ENCODE measurements at places on chromosomes 12 and 14.
A peak's percentile ranks its signal among the peaks of the same experiment; 100 is the strongest.

DNA sequence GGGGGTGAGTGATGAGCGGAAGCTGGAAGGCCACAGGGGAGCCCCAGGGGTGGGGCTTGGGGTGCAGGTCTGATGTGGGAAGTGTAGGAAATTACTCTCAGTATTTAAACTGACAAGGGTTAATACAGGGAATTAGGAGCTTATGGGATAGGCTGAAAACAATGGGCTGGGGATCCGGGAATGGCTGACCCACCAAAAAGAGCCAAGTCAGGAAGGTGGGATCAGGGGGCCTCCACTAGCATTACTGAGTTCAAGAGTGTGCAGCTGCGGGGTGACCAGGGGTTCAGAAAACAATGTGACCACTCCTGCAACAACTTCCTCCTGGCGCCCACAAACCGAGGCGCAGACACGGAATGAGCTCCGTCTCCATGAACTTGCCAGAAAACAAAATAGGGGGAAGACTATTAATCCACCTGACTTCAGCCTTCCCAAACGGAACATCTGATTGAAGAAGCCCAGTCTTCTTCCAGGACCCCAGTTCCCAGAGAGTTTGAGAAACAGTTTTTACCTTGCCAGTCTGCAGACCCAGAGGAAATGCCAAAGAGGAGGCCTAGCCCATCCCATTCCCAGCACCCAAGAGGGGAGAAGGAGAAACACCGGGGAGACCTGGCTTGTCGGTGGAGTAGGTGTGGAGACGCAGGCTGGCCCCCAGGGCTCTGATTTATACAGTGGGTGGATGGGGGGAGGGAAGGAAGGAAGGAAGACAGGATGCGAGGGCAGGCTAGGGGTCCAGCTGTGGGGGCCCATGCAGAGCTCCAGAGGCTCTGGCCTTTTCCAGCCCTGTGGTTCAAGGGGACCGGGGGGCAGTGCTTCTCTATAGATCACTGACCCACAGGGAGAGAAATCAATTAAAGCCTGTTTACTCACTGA lies 16.5 kb upstream of the YY1 start:
- DNase-seq = no peak

DNA sequence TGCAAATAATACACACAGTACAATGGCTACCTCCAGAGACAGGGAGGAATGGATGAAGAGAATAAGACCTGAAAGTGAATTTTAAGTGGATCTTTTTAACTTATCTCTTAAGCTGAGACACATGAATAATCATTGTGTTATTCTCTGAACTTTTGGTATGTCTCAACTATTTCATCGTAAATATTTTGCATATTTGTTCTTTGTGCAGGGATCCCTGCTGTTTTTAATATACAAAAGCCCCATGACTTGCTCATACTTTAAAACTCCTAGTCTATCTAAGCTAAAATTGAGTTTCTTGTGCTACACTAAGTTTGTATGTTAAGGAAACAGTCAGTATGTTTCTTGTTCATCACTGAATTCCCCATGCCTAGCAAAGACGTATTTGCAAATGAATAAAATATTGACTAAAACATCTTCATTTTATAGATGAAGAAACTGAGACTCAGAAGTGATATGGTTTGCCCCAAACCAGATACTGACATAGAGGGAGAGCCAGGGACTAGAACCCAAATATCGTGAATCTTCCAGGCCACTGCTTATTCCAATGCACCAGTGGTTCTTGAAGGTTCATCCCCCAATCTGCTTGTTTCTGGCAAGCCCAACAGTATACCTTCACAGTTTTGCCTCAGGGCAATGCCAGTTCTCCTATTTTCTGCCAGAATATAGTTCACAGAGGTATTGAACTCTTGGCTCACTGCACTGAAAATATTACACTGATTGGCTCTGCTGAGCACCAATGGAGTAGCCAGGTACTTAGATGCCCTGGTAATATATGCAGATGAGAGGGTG lies 356.9 kb downstream of the MED13L start:
- DNase-seq = no peak

DNA sequence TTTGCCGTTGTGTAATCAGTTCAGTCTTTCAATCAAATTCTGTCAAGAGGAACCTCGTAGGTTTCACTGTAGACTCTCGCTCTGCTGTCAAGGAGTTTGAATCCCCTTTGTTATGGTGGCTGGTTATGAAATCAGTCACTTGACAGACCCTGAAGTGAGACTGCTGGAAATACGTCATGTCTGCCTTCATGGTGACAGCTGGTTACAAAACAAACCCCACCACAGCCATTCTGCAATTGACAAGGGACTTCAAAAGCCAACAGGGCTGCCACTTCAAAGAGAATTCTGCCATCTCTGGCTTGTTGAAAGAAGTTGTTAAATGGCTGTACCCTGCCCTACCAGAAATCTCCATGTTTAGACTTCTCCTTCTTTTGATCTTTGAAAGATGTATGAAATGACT lies 286.9 kb downstream of the ERC1 start:
- peak; percentile 33 for DNase-seq

DNA sequence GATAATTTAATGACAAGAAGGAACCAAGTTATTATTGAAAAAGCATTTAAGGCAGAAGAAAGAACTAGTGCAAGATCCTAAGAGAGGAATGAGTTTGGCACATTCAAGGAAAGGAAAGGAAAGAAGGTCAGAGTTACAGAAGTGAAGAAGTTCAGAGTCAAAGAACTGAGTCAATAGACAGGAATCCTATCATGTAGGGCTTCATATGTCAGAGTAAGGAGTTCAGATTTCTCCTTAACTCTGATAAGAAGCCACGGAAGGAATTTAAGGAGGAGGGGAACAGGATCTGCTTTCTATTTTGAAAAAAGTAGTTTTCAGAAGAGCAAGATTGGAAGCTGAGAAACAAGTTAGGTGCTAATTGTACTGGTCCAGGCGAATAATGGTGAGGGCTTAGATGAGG lies 223.1 kb upstream of the FOXN3 start:
- DNase-seq = no peak

DNA sequence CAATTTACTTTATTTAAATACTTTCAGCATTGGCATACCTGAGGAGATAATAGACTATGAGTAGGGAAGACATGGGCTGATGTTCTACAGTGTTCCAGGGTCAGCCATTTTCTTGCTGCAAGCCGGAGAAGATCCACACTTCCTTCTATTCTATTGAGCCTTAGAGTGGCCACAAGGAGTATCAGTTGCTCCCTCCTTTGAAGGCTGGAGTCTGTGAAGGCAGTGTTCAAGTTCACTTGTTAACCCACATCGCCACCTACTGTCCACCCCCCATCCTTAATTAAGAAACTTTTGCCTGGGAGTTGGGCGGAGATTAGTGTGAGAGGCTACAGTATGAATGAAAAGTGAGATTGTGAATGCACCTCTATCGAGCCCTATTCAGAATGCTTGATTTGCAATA lies 666.6 kb downstream of the NRXN3 start:
- DNase-seq = peak; percentile 72

DNA sequence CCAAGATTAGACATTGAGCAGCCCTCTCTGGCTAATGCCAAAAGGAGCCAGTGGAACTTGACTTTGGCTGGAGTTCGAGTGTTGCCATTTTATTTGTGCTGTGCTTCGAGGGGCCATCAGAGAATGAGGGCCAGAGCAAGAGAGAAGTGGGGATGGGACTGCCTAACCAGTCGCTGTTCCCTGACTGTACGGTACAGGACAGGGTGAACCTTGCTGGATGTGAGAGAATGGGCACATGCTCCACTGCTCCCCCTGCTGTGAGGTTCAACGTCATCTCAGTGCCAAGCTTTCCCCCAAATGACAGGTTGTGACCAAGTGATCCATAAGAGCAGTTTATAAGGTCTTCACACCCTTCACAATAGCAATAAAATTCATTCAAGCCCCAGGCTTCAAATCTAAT lies 55.1 kb upstream of the BCL11B start:
- DNase-seq = no peak

GRCh38 chr12:14665354-14666348 lies 30.7 kb downstream of the GUCY2C start:
- DNase-seq = no peak

DNA sequence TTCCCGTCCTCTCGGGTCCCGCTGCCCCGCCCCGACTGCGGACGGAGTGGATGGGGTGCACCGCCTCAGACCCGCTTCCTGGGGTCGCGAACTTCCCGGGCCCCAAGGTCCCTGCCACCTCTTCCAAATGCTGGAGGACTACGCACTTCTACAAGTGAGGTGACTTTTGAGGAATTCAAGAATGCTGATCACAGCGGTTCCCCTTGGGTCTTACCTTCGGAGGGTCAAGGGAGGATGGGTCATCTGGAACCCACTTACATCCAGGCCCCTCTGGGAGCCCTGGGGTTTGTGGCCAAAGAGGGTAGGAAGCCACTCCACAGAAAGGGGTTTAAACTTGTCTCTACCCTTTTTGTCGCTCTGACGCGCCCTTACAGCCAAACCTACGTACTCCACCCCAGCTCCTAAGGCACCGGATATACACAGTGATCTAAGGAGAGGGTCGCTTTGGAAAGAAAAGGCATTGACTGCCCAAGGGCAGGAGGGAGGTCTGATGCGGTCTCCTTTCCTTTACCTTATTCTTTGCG lies 532 bp upstream of the PRKD1 start:
- no peak for DNase-seq

DNA sequence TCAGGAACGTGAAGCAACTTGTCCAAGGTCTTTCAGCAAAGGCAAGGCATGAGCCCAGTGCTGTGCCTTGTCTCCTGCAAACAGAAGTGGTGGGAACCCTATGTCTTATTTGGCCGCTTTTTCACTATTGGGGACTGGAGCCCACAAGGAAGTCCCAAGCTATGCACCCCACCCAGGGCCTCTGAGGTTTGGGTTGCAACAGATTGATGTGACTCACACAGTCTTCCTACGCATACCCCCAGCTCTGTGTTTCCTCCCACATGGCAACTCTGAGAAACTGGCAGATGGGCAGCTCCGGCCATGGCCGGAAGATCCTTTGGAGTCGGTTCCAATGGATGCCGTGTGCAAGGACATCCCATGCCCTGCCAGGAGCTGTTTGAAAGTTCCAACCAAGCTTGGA lies 28.3 kb upstream of the CMKLR1 start:
- DNase-seq = no peak

DNA sequence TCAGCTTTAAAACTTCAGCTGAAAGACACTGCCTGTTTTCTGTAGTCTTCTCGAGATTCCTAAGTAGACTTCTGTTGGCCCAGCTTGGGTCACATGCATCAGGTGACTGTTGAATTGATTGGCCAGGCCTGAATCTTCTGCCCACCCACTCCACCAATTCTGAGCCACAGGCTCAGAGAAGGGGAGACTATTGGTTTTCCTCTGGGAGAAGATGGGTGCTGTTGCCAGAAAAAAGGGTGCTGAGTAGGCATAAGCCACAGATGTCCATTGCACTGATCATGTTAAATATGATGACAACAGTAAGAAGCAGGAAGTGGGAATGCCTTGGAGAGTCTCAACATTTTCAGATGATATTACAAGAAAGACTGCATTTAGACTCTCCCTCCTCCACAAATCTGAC lies 6.8 kb upstream of the SPTLC2 start:
- no peak for DNase-seq

DNA sequence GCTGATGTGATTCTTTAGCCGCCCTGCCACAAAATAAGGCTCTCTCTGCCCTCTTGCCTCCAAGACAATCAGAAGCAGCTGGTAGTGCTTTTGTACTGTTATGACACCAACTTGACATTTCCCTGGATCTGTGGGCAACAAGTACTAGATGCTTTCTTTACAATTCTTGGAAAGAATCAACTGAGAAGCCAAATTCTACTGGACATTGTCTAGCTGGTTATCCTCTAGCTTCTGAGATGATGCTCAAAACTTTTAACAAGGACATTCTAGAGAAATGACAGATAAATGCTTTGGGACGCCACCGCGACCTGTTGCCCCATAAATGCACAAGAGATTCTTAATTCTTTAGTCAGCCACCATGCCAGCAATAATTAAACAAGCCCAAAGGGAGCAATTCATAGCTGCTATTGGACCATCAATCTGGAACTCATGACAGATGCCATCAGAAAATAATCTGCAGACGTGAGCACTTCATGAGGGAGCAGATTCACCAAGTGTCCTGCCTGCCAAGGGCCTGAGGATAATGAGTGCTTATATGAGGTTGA lies 22.8 kb downstream of the FMNL3 start:
- no peak for DNase-seq

DNA sequence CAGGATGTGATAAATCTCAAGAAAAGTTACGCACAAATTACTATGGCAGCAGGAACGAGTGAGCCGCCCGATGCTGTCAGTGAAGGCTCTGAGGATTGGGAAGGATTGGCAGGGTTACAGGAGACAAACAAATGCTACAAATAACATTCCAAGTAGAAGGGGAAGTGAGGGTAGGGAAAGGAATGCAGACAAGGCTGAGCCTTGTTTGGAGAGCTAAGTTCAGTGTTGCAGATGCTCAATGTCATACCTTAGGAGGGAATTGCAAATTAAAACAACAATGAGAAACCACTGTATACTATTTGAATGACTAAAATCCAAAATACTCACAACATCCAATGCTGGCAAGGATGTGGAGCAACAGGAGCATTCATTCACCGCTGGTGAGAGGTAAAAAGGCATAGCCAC lies 1.3 kb downstream of the CLEC9A start:
- DNase-seq = no peak

GRCh38 chr14:99518441-99519346 lies 37.5 kb downstream of the CCNK start:
- peak; percentile 79 for DNase-seq

DNA sequence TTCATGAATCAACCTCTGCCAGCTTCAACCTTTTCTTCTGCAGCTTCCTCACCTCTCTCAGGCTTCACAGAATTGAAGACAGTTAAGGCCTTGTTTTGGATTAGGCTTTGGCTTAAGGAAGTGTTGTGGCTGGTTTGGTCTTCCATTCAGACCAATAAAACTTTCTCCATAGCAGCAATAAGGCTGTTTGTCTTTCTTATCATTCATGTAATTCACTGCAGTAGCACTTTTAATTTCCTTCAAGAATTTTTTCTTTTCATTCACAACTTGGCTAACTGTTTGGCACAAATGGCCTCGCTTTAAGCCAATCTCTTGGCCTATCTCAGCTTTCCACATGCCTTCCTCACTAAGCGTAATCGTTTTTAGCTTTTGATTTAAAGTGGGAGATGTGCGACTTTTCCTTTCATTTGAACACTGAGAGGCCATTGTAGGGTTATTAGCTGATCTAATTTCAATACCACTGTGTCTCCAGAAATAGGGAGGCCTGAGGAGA lies 229.5 kb downstream of the IPO8 start:
- no peak for DNase-seq

DNA sequence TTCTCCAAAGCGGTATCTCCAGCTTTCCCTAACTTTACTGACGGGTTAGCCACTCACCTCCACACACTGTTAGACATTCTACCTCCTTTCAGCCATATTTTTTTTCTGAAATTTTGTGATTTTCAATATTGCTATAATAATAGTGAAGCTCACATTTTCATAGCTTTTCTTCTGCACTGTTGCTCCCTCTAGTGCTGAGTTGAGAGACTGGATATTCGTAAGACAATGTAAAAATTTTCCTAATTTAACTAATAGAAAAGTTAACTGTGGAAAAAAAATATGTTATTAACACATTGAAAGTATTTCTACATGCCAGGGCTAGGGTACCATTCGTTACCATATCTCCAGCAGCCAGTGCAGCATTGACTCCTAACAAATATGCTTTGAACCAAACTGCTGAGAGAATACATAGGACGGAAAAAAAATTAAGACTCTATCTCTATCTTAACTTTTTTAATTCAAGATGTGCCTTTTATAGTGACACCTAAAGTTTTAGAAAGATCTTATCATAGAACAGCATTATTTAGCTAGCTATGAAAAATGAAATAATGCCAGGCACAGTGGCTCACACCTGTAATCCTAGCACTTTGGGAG lies 48.7 kb upstream of the ABCC9 start:
- no peak for DNase-seq

Data from glutamatergic neuron (in vitro differentiated cells).